GM18507 (cell line): ENCODE measurements at places on chromosomes 1 and 21.

DNA sequence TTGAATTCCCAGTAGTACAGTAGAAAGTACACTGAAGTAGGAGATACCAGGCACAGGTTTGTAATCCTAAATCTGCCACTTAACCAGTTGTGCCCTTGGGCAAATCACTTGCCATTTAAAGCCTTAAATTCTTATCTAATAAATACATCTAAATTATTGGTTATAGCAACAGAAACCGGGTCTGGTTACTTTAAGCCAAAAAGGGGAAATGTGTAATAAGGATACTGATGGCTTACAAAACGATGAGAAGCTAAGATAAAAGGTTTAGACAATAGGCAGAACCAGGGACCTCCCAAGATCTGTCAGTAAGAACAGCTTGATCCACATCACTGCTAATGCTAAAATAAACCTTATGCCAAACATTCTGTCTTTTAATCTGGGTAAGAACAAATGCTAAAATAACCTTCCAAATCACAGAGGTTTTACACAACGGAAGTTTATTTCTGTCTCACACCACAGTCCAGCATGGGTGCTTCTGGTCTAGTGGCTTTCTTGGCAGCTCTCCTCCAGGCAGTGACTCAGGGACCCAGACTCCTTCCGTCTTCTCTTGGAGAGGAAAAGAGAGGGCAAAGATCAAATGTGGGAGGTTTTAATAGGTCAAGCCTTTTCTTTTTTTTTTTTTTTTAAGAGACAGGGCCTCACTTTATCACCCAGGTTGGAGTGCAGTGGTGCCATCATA lies 16.5 kb upstream of the ZMYM1 start:
- DNase-seq, result no peak

DNA sequence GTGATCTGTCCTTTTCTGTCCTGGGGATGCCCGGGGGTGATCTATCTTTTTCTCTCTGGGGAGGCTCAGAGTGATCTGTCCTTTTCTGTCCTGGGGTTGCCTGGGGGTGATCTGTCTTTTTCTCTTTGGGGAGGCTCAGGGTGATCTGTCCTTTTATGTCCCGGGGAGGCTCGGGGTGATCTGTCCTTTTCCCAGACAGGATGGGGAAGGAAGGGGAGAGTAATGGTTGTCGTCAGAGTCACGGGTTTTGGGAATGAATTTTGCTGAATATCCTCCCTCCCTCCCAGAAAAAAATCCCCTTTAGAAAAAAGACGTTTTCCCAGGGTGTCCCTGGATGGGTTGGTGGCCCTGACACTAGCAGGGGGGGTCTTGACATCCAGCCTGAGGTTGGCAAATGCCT lies 91.5 kb downstream of the ARHGEF10L start:
- no peak for DNase-seq

DNA sequence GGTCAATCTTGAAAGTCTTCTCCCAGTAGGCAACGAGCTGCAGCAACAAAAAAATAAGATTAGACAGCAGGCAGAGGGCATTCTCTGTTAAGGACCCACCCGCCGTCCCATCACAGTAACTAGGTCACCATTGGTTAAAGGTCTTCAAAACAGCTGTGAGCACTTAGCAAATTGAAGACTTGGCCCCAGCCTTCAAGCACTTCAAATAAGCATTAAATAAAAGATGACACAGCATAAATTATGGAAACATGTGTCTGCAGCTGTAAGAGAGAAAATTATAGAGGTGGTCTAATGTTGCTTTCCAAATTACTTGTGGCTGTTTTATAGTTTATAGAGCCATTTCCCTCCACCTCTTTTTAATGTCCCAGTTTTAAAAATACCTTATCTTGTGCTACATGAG lies 61.2 kb downstream of the VANGL1 start:
- DNase-seq, result no peak

- DNase-seq, result no peak
Observed at GRCh38 chr1:230899841-230900251, 31.5 kb upstream of the C1orf198 start.

- no peak for DNase-seq
Observed at GRCh38 chr1:227169343-227169742, 148.9 kb downstream of the CDC42BPA start.

GRCh38 chr1:66154394-66154793 lies 361.7 kb downstream of the PDE4B start:
- no peak for DNase-seq
